ENCODE measurements at places on chromosomes 13 and 19.
A peak's percentile ranks its signal among the peaks of the same experiment; 100 is the strongest.

- peak; percentile 87 for DNase-seq
Measured at GRCh38 chr13:26872525-26873385, 112.2 kb upstream of the GPR12 start.

DNA sequence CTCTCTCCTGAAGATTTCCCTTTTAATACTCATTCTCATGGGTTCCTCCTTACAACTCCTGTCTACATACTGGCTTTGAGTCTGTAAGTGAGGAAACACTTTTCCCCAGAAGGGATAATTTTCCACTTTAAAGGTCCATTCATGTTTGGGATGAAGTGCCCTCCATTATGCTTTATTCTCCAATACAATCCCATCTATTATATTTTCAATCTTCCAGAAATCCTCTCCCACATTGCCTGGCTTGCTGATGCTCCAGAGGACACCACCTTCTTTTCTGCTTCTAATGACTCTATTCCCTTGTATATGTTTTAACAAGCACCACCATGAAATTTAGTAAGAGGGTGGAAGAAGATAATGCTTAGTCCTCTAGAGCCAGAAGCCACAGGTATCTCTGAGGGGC, 92.7 kb upstream of the NBEA start:
- no peak for DNase-seq

GRCh38 chr13:84606616-84607015, 724.3 kb upstream of the SLITRK1 start:
- DNase-seq, result no peak

- no peak for DNase-seq
Measured at GRCh38 chr19:33343301-33343700, 30.2 kb upstream of the CEBPG start.

DNA sequence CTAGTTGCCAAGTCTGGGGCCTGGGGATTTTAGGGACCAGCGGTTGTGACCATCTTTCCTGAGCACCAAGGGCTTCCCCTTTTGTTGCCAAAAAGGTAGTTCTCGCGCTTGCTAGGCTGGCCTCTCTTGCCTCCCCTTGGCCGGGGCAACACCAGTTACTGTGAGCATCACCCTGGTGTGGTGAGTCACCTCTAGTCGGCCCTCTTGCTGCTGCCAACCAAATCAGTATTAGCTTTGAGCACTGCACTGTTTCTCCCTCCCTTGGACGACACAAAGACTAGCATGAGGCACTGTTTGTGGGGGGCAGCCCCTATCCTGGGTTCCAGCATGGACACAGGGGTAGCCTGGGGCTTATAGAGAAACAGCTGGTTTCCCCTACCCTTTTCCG, 6.9 kb downstream of the SYDE1 start:
- DNase-seq, result no peak

DNA sequence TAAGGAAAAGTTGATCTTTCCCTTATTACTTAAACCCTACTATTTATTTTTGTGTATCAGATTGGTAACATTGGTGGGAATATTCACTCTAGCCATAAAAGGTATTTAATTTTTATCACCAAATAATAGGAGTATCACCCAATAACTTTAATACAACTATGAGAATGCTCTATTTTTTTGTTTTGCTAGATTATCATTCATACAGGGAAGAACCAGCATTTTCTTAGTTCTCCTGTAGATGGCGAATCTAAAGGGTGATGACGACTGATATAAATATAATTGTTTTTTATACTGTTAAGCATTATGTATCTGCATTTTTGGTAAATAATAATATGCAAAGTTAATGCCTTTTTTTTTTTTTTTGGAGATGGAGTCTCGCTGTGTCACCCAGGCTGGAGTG, 7.9 kb upstream of the FRY start:
- no peak for DNase-seq

DNA sequence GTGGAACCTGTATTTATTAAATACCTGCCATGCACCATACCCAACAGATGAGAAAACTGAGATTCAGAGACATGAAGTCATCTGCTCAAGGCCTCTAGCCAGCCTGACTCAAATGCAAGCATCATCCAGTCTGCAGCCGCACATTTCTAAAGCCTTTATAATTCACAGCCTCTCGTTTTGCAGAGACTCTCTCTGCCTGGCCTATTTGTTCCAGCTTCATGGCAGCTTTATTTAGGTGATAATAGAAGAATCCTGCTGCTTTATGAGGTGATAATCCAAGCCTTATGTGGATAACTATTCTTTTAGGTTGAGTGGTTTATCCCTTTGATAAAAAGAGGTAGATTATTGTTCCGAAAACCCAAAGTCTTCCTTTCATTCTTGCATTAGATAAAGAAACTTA, 58.4 kb downstream of the OXGR1 start:
- no peak for DNase-seq

GRCh38 chr19:2016041-2016807, 710 bp upstream of the BTBD2 start:
- peak; percentile 90 for DNase-seq

DNA sequence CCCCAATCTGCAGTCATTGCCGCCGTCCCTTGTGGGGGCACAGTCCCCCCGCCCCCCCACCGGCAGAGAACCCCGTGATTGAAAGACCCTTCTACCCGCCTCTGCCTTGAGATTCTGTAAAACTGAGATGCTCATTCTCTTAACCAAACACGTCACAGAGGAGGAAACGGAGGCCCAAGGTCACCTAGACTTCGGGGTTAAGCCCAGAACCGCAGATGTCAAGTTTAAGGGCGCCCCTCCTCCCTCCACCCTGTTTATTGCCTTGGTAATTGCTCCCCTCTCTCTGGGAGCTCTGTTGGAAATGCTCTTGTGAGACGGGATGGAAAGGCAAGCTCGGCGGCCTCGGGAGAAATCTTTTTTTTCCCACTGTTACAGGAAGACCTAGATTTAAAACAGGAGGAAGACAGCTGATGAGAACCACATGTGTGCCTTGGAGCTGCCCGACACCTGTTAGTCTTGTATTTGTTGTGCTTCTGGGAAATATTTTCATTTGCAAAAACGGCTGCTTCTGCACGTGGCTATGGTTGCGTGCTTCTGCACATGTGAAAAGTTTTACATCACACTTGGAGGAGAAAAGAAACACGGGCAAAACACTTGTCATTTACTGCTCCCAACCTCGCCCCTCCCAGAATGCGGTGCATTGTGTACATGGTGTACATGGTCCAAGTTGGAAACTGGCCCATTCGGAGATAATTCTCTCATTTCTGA, 1.1 kb upstream of the MED26 start:
- DNase-seq, result peak; percentile 71

Data from Karpas-422 (cell line).